Caki2 (cell line): ENCODE measurements at places on chromosomes 3 and 15.

- DNase-seq, result no peak
These were observed 37.7 kb downstream of the ZDHHC23 start for GRCh38 chr3:113985541-113985940.

DNA sequence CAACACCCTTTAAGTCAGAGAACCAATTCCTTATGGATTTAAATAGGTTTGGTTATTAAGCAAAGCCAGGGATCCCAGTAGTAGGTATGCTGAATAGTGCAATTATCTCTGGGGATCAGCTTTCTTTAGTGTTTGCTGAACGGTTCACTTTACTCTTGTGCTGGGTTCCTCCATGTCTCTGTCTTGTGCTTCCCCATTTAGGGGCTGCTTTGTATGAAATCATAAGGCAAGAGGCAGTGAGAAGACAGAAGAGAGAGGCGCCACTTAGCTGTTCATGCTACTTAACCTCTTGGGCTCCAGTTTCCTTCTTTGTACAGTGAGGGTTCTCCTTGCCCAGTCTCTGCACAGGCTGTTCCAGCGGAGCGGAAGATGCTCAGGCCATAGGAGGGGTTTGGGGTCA lies 3.5 kb downstream of the ST6GAL1 start:
- no peak for DNase-seq

DNA sequence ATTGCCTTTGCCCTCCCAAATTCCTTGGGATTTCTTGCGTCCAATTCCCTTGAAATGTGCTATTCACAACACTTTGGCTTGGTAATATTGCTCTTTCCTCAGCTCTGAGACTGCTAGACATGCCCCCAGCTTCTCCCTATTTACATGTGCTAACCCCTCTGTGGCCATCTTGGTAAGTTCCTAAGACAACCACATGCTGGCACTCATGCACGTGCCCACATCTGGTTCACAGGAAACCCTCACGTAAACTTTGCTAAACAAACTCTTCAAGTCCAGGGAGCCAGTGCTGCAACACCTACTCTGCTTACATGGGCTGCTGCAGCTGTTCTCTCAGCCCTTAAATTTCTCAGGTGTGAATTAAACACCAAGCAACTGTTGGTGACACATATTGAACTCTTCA lies 121.8 kb downstream of the ADAMTSL3 start:
- DNase-seq, result no peak

DNA sequence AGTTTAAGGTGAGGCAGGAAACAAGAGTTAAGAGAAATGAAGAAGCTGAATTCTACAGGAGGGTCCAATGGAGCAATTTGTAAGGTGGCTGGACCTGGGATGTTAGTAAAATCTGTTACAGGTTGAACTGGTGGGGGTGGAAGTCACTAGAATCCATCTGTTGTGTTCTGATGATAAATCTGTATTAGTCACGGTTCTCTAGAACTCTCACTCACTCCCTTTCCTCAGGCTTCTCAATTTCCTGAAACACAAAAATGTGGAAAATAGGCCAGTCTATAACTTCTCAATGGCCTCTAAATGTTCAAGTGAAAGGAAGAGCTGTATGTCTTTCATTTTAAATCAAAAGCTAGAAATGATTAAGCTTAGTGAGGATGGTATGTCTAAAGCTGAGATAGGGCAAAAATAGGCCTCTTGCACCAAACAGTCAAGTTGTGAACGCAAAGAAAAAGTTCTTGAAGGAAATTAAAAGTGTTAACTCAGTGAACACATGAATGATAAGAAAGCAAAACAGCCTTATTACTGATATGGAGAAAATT lies 180.2 kb upstream of the CBLB start:
- DNase-seq, result no peak

- no peak for DNase-seq
These were observed 165.2 kb upstream of the LMCD1 start for GRCh38 chr3:8336456-8336855.

DNA sequence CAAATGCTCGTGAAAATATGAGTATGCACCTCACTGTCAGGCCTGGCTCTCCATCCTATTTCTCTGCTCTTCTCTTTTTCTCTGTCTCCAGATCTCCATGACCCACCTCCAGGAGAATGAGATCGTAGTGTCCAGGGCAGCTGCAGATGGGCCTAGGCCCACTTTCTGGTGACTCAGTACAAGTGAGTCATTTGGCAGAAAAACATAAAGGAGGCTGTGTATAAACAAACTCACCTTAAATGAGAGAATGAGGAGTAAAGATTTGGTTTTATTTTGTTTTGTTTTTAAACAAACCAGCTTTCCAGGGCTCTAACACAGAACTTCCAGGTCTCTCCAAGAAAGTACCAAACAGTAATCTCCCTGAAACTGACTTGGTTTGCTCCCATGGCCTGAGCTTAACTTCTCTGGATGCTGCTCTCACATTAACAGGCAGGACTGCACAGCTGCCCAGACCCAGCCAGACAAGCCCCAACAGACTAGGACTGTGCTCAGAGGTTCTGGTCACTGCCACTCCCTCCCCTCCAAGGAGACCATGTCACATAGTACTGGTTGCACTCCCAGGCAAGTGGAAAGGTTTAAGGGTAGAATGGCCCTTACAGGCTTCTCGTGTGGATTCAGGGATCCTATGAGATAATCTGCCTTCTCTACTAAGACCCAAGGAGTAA lies 1.5 kb upstream of the HEG1 start:
- DNase-seq, result peak; percentile 52

- DNase-seq, result no peak
These were observed 321.0 kb upstream of the TGFBR2 start for GRCh38 chr3:30285188-30286006.

GRCh38 chr3:177478170-177478867 lies 281.0 kb upstream of the TBL1XR1 start:
- peak; percentile 97 for DNase-seq

GRCh38 chr3:13141991-13142412 lies 68.8 kb upstream of the IQSEC1 start:
- peak; percentile 11 for DNase-seq

DNA sequence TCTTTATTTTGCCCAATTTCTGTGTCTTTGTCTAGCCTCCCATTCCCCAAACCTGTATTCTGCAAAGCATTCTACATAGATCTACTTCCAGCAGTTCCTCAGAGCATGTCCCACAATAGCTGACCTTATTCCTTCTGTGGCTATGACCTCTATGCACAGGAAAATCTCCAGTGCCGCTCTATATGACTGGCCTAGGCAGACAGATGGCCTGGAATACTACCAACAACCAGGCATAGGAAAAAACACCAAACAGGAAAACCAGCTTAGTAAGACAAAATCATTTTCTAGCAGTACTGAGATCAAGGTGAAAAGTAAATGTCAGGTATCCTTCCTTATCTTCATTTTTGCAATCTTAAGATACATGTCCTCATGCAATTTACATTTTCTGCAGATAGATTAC lies 1115.0 kb downstream of the IGSF11 start:
- DNase-seq, result no peak

DNA sequence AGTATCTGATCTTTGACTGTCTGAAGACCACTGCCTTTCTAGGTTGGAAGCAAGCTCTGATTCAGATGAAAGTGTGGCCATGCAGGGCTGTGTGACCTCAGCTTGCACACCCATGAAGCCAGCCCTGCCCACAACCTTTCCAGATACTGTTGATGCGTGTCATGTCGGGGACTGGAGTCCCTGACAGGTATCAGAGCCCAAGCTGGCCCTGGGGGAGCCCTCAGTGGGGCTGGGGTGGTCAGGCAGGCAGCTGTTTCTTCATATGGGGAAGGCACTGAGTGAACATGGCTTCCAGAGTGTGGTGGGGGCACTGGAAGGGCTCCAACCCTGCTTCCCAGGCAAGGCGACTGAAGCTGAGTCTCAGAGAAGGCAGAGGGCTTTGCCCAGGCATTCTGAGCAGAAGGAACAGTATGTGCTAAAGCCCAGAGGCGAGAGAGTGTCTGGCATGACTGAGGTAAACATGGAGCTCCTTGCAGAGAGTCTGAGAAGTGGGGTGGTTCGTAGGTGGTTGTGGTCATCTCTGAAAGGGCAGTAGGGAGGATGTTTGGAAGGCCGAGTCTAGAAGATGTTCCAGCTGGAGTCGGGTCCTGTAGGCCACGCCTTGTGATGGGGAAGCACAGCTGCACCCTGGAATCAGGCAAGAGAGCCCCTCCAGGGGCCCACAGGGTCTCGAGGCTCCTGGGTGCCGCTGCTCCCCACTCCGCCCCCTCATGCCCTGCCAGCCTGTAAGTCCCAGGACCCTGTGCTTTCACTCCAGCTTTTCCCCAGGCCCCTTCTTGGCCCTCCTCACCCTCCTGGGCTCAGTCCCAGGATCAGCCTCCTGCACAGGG lies 122.2 kb downstream of the EEFSEC start:
- no peak for DNase-seq

DNA sequence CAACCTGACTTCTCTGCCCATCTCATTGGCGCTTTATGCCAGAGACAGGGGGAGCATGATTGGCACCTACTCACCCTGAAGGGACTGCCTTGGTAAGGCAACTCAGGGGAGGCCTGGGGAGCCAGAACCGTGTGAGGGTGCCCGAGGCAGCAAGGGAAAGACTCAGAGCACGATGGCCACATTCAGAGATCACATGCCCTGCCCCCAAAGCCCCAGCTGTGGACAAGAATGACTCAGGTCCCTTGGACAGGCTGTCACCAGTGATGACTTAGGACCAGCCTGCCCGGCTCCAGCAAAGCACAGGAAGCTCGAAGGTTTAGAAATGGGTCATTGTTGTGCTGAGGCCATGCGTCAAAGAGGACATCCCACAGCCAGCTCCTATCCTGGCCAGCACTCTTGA lies 49.1 kb upstream of the LIMD1 start:
- peak; percentile 53 for DNase-seq

GRCh38 chr3:99119385-99119784 lies 217.9 kb upstream of the DCBLD2 start:
- DNase-seq, result peak; percentile 4

DNA sequence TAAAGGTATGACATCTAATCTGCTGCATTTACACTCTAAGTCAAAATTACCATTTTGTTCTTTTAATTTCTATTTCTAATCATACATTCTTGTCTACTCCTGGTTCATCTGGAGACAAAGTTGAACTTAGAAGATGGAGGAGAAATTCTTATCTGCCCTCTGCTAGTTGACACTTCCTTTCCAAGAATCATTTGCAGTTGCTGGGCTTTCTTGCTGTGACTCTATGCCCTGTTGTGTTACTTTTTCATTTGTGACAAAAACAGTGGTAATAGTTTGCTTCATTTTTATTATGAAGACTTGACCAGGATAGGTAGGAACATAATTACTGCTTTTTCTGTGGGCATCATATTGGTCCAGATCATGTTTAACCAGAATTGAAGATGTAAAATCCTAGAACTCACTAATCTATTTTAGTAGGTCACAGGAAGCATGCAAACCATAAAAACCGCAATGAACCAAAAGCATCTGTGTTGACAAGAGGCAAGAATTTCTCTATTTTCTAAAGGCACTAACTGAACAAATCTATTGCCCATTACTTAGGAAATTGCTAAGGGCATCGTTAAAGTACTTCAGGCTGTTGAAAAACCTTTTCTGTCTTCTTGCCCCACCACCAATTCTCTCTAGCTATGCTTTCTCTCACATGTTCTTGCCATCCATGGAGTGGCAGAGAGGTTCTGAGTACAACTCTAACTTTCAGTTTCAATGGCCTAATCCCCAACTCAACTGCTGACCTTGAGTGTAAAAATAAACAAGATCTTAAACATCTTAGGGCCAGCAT lies 4.2 kb upstream of the CCR2 start:
- no peak for DNase-seq

GRCh38 chr3:1275495-1275894 lies 182.7 kb downstream of the CNTN6 start:
- DNase-seq, result no peak

DNA sequence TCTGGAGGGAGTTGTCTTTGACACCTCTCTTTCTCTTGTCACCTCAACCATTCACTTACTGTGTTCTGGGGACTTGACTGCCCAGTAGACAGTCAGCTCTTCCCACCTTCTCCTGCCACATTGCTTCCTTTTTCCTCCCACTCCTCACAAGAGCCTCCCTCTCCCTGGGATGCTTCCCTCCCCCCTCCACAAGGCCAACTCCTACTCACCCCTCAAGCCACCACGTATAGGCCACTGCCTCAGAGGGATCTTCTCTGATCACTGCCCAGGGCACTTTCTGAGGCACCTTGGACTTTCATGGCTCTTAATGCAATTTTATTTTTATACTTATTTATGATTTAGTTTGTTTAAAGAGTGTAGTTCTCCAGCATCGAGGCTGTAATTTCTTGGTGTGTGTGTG lies 23.2 kb downstream of the THSD4 start:
- no peak for DNase-seq
